Kidney epithelial cell (primary cell): ENCODE measurements at places on chromosomes 1 and 21. TPM values are rescaled to one million over a fixed set of nuclear protein-coding genes. Genes with fewer than 3 reads are reported as not detected.

- no peak for DNase-seq
These were observed 54.3 kb downstream of the CD247 start for GRCh38 chr1:167463875-167464575.

DNA sequence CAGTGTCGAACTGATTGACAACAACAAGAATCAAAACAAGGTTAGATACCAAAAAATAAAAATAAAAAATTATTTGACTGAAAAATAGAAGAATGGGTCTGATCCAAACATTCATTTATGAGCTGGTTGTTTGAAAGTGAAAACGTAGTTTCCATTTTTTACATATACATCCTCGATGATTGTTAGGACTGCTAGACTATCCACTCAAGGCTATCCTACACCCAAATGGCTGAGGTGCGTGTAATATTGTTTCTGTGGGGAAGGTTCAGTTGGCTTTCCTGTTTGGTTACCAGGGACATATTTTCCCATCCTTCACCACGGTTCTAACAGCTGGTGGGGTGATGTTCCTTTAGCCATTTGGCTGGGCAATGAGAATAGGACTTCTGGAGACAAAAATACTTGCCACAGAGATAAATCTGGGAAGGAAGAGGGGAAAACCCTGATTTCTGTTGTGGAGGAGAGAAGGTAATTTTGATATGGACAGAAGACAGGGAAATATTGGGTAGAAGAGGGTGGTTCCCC lies 66.3 kb downstream of the MAP3K7CL start:
- no peak for DNase-seq

- no peak for DNase-seq
These were observed 12.2 kb downstream of the EVA1C start for GRCh38 chr21:32424674-32425073.

GRCh38 chr21:36235058-36235582 lies 78.5 kb downstream of the DOP1B start:
- no peak for DNase-seq

- DNase-seq: no peak
These were observed 2.5 kb upstream of the MX2 start for GRCh38 chr21:41359286-41359685.

DNA sequence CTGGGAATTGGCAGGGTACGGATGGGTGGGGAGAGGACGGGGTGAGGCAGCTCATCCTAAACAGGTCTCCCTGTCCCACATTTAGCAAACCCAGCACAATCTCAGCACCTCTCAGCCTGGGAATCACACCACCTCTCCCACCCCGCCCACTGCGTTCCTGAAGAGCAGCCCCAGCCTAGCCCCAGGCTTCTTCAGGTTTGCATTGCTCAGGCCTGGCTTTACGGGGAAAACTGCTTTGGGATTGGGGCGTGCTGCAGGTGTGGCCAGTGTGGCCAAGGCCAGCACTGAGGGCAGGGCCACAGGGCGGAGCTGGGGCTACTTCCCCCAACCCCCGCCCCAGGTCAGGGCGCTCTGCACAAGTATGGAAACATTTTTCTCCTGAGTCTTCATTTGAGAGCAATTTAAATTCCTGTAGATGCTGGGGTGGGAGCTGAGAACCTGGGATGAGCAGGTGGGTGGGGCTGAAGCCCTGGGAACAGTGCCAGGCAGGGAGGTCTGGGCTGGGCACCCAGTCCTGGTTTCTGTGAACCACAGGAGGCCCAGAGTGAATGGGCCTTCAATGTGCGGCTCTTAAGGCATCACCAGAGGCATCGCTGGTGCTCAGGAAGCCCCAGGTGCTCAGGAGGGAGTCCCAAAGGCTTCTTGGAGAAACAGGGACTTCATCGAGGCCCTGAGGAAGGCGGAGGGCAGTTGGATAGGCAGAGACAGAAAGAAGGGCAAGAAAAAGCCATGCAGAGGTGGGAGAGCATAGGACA lies 24.1 kb downstream of the TNNT2 start:
- DNase-seq: no peak

GRCh38 chr1:209354840-209355165 lies 228.7 kb upstream of the CAMK1G start:
- no peak for DNase-seq

GRCh38 chr21:26093122-26093521 lies 77.4 kb downstream of the APP start:
- no peak for DNase-seq

DNA sequence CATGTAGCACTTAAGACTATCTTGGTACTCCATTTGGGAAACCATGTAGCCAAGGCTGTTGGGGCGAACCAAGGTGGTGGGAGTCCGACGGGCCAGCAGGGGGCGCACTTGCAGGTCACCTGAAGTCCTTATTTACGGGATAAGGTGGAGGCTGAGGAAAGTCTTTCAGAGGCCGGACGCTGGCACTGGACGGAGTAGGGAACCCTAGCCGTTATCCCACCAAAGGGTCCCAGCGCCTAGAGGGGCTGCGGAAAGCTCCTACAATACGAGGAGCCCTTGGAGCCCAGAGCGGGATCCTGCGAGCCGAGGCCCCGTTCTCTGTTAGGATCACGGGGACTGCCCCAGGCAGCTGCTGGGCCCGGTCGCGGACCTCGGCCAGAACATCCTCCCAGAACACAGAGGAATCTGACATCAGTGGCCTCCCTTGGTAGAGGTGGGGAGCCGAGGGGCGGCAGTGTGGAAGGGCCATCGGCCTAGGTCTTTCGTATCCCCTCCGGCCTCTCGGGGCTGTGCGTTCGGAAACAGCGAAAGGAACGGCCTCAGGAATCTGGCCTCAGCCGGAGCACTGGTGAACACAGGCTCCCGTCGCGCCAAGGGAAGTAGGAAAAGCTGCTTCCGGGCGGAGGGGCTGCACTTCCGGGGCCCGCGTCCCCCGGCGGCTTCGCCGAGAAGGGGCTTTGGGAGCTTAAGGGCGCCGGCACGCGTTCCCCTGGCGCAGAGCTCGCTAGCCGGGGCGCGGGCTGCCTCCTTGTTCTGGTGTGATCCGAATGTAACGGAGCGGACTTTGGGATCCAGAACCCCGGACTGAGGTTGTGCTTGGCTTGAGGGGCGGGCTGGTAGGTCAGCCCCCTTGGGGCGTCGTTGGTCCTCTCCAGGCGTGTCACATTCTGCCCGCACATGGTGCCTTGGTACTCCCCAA lies 29.9 kb upstream of the RPTN start:
- DNase-seq: peak; percentile 44

- DNase-seq: peak; percentile 65
These were observed 31.8 kb upstream of the FBXO28 start for GRCh38 chr1:224082146-224082545.

- DNase-seq: no peak
These were observed 165.4 kb downstream of the MRPL39 start for GRCh38 chr21:25441835-25442234.

DNA sequence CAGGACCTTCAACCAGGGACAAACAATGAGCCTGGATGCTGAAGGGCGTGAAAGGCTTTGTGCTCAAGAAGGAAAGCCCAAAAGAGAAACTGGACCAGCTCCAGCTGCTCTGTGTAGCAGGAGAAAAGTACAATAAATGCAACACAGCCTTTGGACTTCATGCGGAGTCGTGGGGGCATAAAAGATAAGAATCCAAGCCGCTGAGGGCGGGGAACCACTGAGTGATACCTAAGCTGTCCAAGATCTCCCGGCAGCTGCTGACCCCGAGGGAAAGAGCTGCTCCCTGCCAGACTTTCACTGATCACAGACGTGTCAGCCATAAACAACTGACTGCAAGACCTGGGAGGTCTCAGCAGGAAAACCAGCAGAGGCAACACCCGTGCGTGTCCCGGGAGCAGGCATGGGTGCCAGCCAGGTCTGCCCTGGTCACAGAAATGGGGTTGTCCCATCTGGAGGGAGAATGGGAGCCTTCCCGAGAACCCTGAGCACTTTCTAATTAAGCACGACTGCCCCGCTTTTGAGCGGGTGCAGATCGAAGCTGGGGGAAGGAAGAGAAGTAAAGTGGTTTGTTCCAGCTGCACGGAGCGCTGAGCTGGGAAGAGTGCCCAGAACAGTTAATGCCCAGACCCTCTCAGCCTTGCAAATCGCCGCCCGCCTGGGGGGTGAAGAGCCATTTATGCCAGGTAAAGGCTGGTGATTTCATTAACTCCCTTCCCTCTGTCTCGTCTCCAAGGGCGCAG lies 68.3 kb upstream of the TARDBP start:
- no peak for DNase-seq

GRCh38 chr1:17263936-17264335 lies 15.0 kb downstream of the PADI3 start:
- DNase-seq: no peak

DNA sequence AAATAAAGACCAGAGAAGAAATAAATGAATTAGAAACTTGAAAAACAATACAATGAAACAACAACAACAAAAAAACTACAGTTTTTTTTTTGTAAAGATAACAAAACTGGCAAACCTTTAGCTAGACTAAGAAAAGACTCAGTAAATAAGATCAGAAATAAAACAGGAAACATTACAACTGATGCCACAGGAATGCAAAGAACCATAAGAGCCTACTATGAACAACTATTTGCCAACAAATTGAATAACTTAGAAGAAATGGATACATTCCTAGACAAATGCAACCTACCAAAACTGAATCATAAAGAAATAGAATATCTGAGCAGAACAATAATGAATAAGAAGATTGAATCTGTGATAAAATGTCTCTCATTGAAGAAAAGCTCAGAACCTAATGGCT lies 742.0 kb downstream of the ADGRL2 start:
- no peak for DNase-seq

DNA sequence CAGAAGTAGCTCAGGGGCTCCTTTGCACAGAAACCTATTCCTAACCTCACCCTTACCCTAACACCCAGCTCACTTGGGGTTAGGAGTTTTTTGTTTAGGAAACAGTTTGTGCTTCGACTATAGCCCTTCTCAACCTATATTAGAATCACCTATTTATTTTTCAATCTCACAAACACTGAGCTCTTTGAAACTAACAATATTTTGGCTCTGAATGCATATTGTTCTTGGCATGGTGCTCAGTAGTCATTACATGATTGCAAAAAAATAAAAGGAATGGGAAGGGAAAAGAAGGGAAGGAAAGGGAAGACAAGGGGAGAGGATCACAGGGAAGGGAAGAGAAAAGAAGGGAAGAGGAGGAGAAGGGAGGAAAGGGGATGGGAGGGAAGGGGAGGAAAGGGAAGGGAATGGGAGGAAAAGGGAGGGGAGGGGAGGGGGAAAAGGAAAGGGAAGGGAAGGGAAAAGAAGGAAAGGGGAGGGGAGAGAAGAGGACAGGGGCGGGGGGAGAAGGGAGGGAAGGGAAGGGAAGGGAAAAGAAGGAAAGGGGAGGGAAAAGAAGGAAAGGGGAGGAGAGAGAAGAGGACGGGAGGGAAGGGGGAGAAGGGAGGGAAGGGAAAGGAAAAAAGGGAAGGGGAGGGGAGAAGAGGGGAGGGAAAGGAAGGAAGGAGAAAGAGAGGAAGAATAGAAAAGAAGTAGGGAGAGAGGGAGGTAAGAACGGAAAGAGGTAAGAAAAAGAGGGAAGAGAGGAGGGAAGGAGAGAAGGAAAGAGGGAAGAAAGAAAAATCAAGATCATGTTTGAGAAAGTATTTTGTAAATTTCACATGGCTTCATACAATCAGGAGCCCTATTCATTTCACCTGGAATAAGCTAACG lies 484.1 kb upstream of the NFIA start:
- DNase-seq: no peak

GRCh38 chr1:167518331-167518700 lies at the start of gene CD247:
CD247 (minus strand) TSS chr1:167518529; CDS start chr1:167518465, 64 bp downstream.
- DNase-seq: no peak

GRCh38 chr1:110605901-110606656 lies at the start of gene KCNA2:
KCNA2 (minus strand) TSS chr1:110606358; CDS start chr1:110604782, 1,576 bp downstream.
- no peak for DNase-seq

GRCh38 chr1:245701631-245702030 lies 546.8 kb downstream of the KIF26B start:
- no peak for DNase-seq

GRCh38 chr1:54465351-54465811 lies 59.2 kb upstream of the SSBP3 start:
- no peak for DNase-seq

GRCh38 chr1:243642936-243643335 lies 207.1 kb downstream of the AKT3 start:
- no peak for DNase-seq

DNA sequence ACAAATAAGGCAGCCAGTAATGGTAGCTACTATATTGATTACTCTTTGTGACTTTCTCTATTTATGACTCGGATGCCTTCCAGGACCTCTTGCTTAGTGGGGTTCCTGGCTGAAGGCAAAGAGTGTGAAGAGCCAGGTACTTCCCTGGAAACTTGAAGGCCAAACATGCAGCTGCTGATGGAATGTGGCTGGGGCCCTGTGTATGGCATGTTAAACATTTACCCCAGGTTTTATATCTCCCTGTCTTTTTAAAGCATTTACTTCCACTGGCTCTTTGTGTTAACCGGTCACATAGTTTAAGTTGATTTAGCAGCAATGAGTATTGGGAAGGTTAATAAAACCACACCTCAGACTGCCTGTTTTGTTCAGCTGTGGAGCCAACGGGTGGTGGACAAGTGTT lies 45.7 kb upstream of the PAXBP1 start:
- no peak for DNase-seq

GRCh38 chr21:33419538-33420123 lies 16.4 kb downstream of the IFNGR2 start:
- no peak for DNase-seq

- DNase-seq: no peak
These were observed 96.8 kb downstream of the NRIP1 start for GRCh38 chr21:14968029-14968428.

DNA sequence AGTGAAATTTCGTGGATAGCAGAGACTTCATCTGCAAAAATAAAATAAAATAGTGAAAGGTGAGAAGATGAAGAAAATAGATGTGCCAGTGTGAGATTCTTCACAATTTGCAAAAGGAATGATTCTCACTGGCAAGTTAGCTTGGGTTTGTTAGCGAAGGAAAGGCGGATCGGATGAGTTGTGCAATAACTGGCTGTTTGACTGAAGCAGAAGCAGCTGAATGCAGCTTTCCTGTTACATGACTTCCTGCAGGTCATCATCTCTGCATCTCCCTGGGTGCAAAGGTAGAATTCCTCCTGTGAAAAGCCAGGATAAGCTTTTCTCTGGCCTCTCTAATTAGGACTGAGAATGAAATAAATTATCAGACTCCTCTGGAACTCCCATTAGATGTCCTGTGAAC lies 263.1 kb upstream of the CHRM3 start:
- no peak for DNase-seq

The CD1C gene
- not detected in 2 replicates for total RNA-seq

The LRRC53 gene
- total RNA-seq: not detected in 2 replicates

The CR1L gene
- total RNA-seq: not detected in 2 replicates
